ENCODE measurements at places on chromosomes 1 and 21.

DNA sequence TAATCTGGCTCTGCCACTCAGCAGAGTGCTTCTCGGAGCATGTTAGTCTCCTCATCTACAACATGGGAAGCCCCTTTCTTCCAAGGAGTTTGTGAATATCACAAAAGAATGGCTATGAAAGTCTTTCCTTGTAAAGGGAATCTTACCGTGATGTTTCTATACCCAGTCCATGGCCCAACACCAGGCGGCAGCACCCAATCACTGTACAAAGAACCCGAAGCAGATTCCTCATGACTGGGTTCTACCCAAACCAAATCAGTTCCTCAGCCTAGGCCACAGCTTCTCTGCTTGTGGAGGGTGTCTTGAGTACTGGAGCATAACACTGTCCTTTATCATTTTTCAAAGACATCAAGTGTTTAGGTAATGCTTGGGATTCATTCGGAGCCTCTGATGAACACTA lies 16.6 kb upstream of the SLFNL1 start:
- DNase-seq: no peak

GRCh38 chr1:22207511-22208267 lies 64.8 kb upstream of the WNT4 start:
- no peak for DNase-seq

DNA sequence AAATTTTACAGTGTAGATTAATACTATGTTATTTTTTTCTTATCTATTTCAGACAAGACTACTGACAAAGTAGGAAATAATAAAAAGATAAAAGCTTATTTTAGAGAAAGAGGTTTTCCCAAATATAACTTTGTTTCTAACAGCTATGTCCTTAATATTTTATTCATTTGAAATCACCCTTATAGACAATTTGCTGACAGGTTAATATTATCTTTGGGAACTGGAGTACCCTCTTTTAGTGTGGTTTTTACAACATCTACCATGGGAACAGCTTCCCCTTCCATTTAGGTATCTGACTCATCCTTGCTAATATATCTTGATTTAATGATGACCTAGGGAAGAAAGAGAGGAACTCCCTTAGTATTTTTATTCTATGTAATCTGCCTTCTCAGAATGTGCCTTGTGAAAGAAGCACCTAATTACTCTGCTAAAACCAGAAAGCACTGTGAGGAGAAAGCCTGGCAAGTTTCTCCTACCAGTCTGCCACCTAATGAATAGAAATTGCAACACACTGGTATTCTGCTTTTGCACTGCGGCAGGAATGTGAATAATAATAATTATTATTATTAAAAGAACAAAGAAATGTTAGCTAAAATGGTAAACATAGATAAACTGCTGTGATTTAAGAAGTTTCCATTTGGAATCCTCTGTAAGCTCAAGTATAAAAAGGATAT lies 192.8 kb downstream of the PDE4B start:
- no peak for DNase-seq

DNA sequence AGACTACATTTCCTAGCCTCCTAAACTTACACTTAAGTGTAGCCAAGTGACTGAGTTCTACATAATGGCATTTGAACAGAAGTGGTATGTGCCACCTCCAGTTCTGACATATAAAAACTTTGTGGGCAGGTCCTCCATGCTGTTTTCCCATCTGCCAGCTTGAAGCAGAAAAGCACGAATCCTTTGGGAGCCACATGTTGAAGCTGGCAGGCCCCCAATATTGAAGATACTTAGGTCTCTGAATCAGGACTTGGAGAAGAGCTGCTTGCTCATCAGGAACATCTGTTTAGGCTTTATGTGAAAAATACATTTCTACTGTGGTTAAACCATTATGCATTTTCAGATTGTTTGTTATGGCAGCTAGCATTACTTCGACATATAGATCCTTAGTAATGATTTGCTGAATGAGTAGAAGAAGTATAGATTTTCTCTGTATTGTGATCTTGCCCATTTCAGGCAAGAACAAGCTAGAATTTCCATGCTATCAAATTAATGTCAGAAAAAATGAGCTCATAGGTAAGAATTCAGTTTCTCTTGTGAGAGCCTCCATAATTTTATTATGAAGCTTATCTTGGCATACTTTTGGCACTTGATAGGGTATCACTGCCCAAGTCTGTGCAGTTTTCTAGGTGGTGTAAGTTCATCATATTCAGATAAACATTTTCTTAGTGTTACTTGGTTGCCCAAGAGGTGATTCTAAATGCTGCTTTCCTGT lies 68.4 kb downstream of the GDAP2 start:
- no peak for DNase-seq

GRCh38 chr1:53503433-53504217 lies 44.4 kb downstream of the DMRTB1 start:
- no peak for DNase-seq

GRCh38 chr1:86965012-86965826 lies 50.8 kb downstream of the HS2ST1 start:
- no peak for DNase-seq

GRCh38 chr21:34122047-34122446 lies 48.7 kb downstream of the MRPS6 start:
- DNase-seq: no peak

GRCh38 chr21:32101277-32101676 lies 177.6 kb downstream of the MIS18A start:
- no peak for DNase-seq

- no peak for DNase-seq
These were observed 1.4 kb upstream of the RGS2 start for GRCh38 chr1:192807211-192808162.

- DNase-seq: no peak
These were observed 1.9 kb upstream of the TPM3 start for GRCh38 chr1:154193821-154194220.

DNA sequence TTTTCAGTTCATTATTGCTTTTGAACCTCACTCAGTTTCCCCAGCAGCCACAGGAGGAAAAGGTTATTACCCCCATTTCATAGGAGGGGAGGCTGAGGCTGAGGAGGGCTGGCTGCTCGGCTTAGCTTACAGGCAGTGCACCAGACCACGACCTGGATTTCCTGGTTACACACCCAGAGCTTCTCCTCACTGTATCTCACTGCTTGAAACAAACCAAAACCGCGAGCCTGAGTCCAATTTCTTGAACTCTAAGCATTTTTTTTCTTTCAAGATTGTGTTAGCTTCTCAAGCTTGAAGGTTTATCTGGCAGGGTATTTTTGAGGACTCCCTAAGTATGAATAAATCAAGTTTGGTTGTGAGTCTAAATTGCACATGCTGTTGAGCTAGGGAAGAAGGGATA lies 188.9 kb upstream of the EDN2 start:
- DNase-seq: no peak

- DNase-seq: no peak
These were observed 41.0 kb upstream of the RASAL2 start for GRCh38 chr1:178052650-178053461.

- no peak for DNase-seq
These were observed 142.7 kb upstream of the SERTAD4 start for GRCh38 chr1:210089855-210090254.

DNA sequence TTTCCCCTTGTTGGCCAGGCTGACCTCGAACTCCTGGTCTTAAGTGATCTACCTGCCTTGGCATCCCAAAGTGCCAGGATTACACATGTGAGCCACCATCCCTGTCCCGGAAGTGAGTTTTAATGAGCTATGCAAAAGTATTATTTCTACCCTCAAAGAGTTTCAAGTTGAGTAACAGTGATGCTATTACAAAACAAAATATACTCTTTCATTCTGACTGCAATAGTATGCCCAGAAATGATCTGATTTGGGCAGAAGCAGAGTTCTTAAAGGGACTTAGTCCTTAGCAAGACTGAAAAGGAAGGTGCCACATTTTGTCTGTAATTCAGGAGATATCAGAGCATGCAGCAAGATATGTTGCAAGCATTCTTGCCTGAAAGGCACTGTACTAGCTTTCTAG lies 375.4 kb downstream of the NUF2 start:
- no peak for DNase-seq

DNA sequence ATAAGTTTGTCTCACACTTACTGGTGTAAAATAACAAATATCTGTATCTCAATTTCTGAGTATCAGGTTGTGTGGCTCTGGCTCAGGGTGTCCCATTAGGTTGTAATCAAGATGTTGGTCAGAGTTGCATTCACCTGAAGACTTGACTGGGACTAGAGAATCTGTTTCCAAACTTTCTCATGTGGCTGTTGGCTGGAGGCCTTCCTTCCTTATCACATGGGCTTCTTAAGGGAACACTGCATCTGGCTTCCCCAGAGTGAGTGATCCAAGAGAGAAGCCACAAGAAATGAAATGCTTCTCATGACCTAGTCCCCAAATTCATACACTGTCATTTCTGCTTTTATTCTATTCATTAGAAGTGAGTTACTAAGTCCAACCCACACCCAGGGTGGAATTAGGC lies 568.4 kb upstream of the CAMK1G start:
- DNase-seq: no peak

DNA sequence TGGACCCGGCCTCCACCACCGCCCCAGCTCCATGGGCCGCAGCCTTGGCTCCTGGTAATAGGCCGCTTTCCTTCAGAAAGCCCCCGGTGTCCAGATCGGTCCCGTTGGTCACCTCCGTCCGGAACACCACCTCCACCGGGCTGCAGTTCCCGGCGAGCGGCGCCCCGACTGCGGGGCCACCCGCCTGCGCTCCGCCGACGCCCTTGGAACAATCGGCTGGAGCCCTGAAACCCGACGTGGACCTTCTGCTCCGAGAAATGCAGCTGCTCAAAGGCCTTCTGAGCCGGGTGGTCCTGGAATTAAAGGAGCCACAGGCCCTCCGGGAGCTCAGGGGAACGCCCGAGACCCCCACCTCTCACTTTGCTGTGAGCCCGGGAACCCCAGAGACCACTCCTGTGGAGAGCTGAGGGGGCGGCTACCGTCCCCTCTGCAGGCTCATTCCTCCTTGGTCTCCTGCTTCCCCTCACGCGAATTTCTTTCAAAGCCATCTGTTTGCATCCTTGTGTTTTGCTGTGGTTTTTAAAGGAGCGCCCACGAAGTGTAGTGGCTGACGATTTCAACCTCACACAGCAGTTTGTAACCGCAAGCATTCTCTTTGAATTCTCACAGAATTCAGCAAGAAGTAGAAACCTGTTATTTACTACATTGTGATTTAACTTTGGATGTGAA lies 6.0 kb downstream of the FCRLB start:
- DNase-seq: no peak

DNA sequence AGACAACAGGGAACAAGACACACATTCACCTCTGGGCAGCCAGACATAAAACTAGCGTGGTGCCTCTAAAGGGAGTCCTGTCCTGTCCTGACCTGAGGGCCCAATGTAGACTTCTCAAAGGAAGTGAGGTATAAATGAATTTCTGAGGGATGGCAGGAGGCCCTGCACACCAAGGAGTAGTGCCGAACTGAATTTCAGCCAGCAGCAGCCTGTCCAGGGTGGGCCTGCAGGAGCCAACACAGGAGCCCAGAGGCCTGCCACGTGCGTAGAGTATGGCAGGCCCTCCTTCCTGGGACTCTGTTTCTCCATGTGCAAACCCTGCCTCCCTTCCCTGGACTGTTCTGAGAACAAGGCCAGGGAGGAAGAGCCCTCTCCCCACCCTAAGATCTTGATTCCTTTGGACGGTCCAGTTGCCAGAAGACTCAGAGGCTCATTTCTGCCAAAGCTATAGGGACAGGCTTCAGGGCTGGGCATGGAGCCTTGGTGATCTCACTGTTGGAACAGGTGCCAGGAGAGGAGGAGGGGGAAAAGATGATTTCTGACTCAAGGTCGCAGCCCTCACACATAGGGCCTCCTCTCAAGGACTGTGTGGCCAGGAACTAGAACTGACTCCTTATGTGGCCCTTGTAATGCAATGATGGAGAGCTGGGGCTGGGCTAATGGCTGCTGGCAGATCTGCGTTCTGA lies 1.8 kb upstream of the FABP3 start:
- DNase-seq: no peak

DNA sequence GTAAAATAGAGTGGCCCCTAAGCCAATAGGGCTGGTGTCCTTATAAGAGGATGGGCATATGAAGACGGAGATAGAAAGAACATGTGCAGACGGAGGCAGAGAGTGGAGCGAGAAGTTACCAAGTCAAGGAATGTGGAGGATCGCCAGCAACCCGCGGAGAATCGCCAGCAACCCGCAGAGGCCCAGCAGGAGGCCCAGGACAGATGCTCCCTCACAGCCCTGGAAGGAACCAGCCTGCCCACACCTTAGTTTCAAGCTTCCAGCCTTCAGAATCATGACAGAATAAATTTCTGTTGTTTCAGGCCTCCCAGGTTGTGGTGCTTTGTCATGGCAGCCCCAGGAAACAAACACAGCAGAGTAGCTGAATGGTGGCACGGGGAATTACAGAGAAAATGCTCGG lies 9.6 kb downstream of the CLDN14 start:
- no peak for DNase-seq

GRCh38 chr1:159197561-159198557 lies 6.8 kb upstream of the ACKR1 start:
- DNase-seq: no peak

DNA sequence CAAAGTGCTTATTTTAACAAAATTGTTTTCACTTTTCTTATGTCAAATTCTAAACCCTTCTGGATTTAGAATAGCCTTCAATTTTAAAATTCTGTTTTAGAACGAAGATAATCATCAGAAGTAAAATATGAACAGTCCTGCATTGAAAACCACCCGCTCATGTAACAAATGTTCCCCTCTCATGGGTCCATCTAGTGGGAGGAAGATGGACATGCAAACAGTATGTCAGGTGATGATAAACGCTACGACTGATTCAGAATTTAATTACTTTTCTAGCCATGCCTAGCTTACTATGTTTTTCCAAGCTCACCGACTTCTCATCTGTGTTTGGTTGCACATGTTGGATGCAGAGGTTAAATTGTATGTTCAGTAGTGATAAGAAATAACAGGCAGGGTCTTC lies 23.5 kb downstream of the SOD1 start:
- DNase-seq: no peak

DNA sequence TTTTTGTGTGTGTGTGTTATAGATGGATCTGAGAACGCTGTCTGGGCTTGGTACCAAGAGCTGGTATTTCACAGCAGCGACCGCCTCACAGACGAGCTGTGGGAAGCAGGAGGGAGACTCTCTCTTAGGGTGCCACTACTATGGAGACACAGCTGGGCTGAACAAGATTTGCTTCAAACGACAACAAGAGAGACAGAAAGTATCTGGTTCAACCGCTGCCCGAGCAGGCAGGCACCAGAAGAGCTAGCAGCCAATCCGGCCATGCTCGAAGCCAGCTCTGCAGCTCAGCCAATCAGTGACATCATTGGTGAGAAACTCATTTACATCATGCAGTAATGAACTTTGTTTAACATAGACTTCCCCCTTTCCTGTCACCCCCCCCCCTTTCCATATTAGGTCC lies 341.3 kb downstream of the USP25 start:
- no peak for DNase-seq

DNA sequence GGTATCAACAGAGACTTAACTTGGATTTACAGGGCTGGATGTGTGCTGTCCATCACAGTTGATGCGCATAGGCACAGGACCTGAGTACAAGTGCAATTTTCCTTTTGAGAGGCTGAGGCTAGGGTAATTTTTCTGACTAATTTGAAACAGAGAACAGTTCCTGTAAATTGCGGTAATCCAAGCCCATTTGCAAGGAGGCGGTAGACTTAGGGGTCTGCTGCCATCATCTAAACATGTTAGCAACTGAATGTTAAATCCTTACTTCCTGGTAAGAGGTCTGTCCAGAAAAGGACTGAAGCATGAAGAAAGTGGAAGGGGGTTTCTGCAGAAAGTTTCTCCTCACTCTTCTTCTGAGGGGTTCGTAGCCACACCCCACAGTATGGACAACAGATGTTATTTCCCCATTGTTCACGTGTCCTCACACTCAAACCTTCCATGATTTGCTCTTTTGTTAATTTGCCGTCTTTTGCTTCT lies 23.7 kb upstream of the C1orf198 start:
- DNase-seq: no peak
